HCT116 (cell line): ENCODE measurements at places on chromosomes 12 and 14.

DNA sequence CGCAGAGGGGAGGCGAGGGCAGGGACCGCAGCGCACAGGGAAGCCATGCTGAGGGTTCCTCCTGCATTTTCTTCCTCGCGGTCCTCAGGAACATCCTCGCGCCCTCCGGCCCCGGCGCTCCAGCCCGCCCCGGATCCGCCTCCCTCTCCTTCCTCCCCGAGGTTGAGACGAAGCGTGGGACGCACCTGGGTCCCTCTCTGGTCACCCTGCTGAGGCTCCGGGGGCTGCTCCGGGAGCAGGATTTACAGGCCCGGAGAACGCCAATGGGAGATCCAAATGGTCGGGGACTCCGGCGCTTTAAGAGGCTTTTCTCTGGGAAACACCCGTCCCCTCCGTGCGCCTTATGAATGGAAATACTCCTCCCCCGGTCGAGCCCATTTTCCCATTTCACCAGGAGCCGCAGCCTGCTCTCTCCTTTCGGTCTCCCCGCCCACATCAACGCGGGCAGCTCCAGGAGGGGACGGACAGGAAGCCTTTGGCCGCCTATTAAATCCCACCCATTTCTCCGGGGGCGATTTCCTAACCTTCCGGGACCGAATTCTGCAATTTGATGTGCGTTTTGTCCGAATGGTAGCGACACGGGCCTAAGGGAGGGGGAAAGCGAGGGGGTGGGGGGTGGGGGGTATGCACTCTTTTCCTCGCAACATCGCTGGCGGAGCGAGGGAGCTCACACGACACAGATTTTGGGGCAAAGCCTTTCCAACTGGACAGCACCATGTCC, at the start of gene UNC79:
Gene UNC79, plus strand, starts transcription at position 625 of the 721 bp plus-strand sequence. Its CDS starts 91 bp downstream, at position 716.
- H3K36me3 ChIP-seq = no peaks in the 10 kb centered on the region
- H3K4me1 ChIP-seq = no peaks in the 10 kb centered on the region
- no peak within 1 kb of the TSS for H3K4me3 ChIP-seq
- peaks cover 18% of the 10 kb centered on the region for H3K27me3 ChIP-seq
- no peak for DNase-seq

DNA sequence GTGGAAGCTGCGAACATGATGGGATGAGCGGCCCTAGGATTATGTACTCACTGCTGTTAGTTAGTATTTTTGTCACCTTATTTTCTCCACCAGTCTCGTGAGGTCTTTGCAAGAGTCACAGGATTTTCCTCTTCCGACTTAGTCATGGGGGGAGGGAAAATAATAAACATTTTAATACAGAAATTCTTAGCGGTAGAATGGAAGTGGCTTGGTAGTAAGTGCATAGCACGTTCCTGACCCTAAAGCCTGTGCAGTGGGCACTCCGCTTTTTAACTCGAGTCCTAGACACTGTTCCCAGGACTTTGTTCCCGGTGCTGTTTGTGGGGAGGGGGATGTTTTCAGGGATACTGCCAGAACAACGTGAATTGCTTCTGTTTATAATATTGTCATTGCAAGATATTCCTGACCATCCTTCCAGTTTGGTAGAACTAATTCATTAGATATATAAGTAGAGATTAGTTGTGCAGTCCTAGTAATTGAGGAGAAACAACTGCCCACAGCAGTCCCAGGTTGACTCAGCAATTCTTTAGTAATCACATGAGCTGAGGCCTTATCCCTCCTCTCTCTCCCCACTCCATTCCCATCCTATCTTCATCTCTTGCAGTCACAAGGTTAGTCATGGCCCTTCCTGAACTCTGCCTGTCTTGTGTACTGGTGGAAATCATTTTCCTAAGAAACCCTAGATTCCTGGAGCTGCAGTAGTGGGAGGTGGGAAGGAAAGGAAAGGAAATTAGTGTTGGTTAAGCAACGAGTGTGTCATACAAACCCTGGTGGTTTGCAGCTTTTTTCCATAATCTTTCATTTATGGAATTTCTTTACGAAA, 799 bp downstream of the SLC38A6 start:
- H3K4me1 ChIP-seq = peaks cover 21% of the 10 kb centered on the region
- no peak for DNase-seq
- peak overlapping the region; percentile 56 for H3K27ac ChIP-seq
- peak overlapping the region; percentile 84 for H3K4me3 ChIP-seq
- no peaks in the 10 kb centered on the region for H3K36me3 ChIP-seq

- no peak overlapping the region for H3K27ac ChIP-seq
- H3K4me3 ChIP-seq = no peak overlapping the region
- no peaks in the 10 kb centered on the region for H3K27me3 ChIP-seq
- H3K4me1 ChIP-seq = 0 out of 2 replicates have a peak, but pooled peaks cover 3% of the 10 kb centered on the region
- DNase-seq = no peak
Measured at GRCh38 chr12:89760783-89761182, 52.1 kb upstream of the ATP2B1 start.

DNA sequence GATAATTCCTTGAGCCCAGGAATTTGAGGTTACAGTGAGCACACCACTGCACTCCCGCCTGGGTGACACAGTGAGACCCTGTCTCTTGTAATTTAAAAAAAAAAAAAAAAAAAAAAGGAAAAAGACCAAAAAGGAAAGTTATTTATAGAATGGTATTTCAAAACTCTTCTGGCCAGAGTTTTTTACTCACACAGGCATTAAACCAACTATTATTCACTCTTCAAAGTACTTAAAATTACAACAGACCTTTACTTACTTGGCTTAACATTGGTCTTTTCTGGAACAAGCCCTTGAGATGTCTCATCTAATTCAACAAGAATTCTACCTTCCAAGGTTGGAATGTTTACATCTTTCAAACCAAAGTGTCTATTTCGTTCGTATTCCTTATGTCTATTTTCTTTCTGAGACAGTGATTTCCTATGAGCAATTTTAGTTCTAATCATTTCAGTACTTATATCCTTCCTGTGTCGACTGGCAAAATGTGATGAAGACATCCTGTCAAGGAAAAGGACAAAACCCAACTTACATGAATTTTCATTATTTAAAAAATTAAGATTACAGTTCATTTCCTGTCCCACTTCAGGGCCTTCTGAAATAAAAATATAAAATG, 2.6 kb downstream of the DLGAP5 start:
- no peak overlapping the region for H3K27ac ChIP-seq
- H3K36me3 ChIP-seq = 0 out of 2 replicates have a peak, but pooled peaks cover 5% of the 10 kb centered on the region
- H3K4me1 ChIP-seq = peaks cover 20% of the 10 kb centered on the region
- DNase-seq = no peak
- H3K27me3 ChIP-seq = no peaks in the 10 kb centered on the region

- no peaks in the 10 kb centered on the region for H3K27me3 ChIP-seq
- no peak overlapping the region for H3K4me3 ChIP-seq
- H3K36me3 ChIP-seq = no peaks in the 10 kb centered on the region
- no peak for DNase-seq
Measured at GRCh38 chr12:29053567-29053966, 95.5 kb upstream of the FAR2 start.

GRCh38 chr12:119393677-119394076, 59.1 kb downstream of the CCDC60 start:
- no peaks in the 10 kb centered on the region for H3K36me3 ChIP-seq
- no peak overlapping the region for H3K4me3 ChIP-seq
- peaks cover 25% of the 10 kb centered on the region for H3K27me3 ChIP-seq
- H3K27ac ChIP-seq = no peak overlapping the region
- H3K4me1 ChIP-seq = no peaks in the 10 kb centered on the region

DNA sequence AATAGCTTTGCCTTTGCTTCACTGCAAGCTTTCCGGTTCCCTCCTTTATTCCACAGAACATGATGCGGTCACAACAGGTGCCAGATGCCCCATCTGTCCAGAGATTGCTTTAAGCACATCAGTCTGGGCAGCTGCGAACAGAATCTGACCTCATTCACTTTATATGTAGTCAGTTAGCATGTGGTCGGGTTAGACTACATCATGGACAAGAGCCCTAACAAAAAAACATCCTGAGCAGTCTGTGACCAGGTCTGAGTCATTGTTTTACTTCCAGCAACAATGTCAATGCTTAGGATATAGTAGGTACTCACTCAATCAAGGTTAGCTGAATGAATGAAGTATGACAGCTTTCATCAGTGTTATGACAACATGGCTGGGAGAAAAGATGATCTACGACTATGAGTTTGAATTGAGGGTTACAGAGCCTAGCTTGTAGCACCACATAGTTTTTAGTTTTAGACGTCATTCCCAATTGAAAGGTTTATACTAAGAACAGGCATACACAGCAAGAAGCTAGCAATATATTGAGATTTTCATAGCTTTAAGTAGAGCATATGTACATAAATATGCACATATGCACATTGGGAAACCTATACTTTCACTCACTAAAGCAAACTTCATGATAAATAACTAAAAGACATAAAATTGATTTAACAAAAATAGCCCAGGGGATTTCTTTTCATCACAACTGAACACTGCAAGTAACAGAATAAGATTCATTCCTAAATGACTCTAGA, 64.2 kb upstream of the TMCC3 start:
- H3K27me3 ChIP-seq = no peaks in the 10 kb centered on the region; the same call in none of the 2 replicates
- H3K36me3 ChIP-seq = no peaks in the 10 kb centered on the region
- no peak for DNase-seq
- no peaks in the 10 kb centered on the region for H3K4me1 ChIP-seq
- no peak overlapping the region for H3K4me3 ChIP-seq

- H3K27me3 ChIP-seq = no peaks in the 10 kb centered on the region
- H3K4me1 ChIP-seq = no peaks in the 10 kb centered on the region
- H3K27ac ChIP-seq = no peak overlapping the region
- H3K36me3 ChIP-seq = no peaks in the 10 kb centered on the region
Measured at GRCh38 chr12:20426191-20426590, 57.9 kb downstream of the PDE3A start.

- H3K27ac ChIP-seq = no peak overlapping the region
- H3K4me1 ChIP-seq = no peaks in the 10 kb centered on the region
- no peak overlapping the region for H3K4me3 ChIP-seq
- no peak for DNase-seq
- no peaks in the 10 kb centered on the region for H3K36me3 ChIP-seq
Measured at GRCh38 chr12:94930216-94930654, 73.3 kb downstream of the NDUFA12 start.

DNA sequence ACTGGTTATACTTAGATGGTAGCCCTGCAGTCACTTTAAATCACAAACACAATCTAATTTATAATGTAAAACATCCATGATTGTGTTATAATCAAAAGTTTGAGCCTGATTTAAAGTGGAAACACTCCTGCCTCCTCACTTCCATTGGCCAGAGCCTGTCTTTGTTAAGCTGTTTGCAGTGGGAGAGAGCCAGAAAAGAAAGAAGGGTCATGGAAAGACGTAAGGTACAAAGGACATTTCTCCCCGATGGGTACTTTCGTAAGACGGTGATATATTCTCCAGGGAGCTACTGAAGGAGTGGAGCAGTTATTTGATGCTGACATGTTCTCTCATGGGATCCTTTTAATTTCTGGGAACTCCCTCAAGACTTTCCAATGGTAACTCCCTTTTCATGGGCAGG, 164.0 kb downstream of the METTL25 start:
- H3K27ac ChIP-seq = no peak overlapping the region
- no peaks in the 10 kb centered on the region for H3K4me1 ChIP-seq
- H3K4me3 ChIP-seq = no peak overlapping the region
- H3K36me3 ChIP-seq = no peaks in the 10 kb centered on the region
- DNase-seq = no peak
- no peaks in the 10 kb centered on the region for H3K27me3 ChIP-seq

DNA sequence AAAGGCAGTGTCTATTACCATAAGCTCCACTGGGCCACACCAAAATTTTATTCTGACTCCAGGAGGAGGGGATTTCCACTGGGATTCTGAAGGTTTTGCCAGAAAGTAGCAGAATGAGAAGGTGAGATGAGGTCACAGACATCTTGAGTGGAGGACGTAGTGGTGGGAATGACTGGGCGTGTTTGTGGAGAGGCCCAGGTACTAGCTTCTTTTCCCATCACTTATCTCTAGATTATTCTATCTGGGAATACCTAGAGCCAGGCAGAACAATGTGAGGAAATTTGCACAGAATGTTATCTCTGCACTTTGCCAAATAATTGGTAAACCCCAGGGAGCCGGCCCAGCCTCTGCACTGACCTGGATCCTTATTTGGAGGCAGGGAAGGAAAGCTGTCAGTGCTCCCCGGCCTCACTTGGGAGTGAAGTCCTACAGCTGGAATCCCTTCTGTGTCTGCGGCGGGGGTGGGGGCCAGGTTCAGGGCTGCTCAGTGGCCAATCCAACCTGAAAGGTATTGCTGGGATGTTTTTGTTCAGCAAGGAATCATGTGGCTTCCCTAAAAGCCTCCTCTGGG, 129.4 kb downstream of the C12orf75 start:
- no peak overlapping the region for H3K4me3 ChIP-seq
- no peak for DNase-seq
- 0 out of 2 replicates have a peak, but pooled peaks cover 5% of the 10 kb centered on the region for H3K27me3 ChIP-seq
